ENCODE measurements at places on chromosomes 1 and 21.

DNA sequence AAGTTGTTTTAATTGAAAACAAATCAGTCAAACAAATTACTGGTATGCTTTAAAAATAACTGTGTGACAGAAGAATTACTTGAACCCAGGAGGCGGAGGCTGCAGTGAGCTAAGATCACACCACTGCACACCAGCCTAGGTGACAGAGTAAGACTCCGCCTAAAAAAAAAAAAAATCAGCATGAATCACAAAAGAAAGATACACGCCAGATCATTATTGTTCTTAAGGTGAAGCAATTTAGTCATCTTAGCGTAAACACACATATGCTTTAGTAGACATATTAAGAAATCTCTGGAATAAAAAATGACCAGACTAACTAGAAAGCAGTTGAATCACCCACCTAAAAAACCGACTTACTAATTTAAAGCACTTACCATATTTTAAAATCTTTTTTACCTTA, 20.2 kb downstream of the RERE start:
- DNase-seq, result peak; percentile 48

DNA sequence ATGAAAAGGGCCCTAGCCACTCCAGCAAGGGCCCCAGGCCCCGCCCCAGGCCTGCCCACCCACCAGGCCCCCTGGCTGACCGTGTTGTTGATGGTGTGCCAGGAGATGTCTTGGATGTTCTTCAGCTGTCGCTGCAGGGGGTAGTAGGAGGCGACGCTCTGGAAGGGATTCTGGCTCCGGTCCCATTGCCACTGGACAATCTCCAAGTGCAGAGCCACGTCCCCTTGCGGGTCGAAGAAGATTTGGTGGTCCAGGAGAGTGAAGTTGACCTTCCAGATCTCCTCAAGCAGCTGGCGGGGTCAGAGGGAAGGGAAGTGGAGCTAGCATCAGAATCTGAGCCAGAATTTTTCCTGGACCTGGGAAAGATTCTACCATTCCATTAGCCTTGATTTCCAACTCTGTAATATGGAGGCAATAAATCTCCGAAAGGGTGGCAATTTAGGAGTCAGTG, 10.2 kb downstream of the TAS1R2 start:
- no peak for DNase-seq

- DNase-seq, result peak; percentile 49
These were observed 68.0 kb upstream of the AKT3 start for GRCh38 chr1:243917863-243918565.

- no peak for DNase-seq
These were observed 70.2 kb upstream of the PDE4B start for GRCh38 chr1:65722461-65722860.

- DNase-seq, result peak; percentile 84
These were observed 65.3 kb upstream of the MAGI3 start for GRCh38 chr1:113325022-113325421.

GRCh38 chr1:87284456-87285240, 44.0 kb upstream of the LMO4 start:
- DNase-seq, result no peak

DNA sequence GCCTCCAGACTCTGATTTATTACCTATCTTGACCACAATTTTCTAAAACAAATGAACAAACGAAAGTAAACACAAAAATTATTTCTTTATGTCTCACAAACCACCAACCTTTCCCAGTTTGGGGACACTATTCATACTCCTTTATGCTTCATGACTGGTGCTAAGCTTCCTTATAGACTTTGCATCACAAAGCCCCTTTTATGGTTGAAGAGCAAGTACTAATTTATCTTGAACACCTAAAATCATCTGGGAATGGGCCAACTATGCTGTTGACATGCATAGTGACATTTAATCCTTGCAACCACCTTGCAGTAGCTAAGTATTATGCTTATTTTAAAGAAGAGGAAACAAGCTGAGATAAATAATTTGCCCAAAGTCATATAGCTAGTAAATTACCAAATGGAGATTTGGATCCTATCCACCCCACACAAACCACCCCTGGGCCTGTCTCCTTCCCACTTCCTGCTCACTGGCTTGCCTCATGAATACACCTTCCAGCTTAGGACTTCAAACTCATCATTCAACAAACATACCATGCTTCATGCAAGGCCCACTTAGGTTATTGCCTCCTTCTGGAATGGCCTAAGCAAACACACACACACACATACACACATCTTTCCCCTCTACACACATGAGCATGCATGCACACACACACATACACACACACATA, 192.2 kb downstream of the PLPP3 start:
- peak; percentile 29 for DNase-seq

Data from renal cortical epithelial cell (primary cell).